Large intestine (tissue), 12 donors: ENCODE measurements at places on chromosomes 6 and 20.

DNA sequence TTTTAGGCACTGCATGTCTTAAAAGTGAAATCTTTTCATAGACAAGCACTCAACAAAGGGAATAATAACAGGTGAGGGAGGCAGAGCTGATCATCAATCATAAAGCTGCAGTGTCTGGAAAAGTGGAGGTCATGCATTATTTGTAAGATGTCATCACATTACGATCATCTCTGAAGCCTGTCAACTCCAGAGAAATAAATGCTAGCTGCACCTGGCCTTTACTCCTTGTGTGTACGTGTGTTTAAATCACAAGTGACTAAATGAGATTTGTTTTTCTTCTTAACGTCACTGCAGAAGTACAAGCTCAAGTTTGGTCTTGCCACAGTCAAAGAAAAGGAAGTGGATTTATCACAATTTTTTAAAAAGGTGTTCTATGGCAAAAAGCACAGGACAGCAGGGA, 275.5 kb upstream of the SGK1 start:
- DNase-seq: no peak

- DNase-seq: peak; percentile 53
Observed at GRCh38 chr6:116954938-116955337, 77.9 kb downstream of the RFX6 start.

- no peak for DNase-seq
Observed at GRCh38 chr20:49526056-49526455, 41.9 kb downstream of the PTGIS start.

- no peak for DNase-seq
Observed at GRCh38 chr6:23435798-23436197, 690.2 kb upstream of the NRSN1 start.

- no peak for DNase-seq
Observed at GRCh38 chr6:131763749-131764148, 44.1 kb upstream of the ENPP1 start.

GRCh38 chr20:41137614-41138474, 501 bp downstream of the PLCG1 start:
- peak; percentile 61 for DNase-seq

GRCh38 chr6:160048471-160048870, 73.1 kb upstream of the SLC22A1 start:
- DNase-seq: no peak

DNA sequence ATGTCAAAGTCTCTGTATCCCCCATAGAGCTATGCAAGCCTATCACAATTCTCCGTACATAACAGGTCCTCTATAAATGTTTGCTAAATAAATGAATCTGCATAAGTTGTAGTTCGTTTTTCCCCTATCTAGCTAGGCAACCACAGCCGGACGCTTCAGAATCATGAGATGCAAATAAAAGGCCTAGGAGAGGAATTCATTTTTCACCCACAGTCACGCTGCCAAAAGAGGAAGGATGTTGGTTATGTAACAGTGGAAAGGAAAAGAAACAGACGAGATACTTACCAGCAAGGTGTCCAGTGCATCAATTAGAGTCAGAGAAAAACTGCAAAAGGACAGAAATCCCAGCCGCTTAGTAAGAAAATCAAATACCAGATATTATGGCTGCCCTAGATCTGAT, 2.4 kb downstream of the EDEM2 start:
- no peak for DNase-seq

- peak; percentile 37 for DNase-seq
Observed at GRCh38 chr6:47787620-47788497, 6.0 kb downstream of the OPN5 start.

GRCh38 chr6:137700751-137701477, 166.1 kb upstream of the TNFAIP3 start:
- DNase-seq: no peak

DNA sequence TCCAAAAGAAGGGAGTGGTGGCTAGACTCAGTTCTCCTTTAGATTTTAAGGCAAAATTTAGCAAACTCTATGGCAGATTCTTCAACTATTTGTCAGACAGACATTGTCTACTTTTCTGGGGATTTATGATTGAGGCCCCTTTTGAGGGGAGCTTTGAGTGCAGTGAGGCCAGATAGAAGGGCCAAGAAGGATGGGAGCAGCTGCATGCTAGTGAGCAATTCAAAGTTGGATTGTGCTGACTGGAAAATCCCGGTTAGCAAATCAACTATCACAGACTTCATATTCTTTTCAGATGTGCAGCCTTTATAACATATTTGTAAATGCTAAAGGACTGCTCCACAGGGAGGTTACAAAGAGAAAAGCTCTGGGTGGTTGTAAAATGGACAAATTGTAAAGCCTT, 35.0 kb upstream of the ESR1 start:
- no peak for DNase-seq

GRCh38 chr6:126361832-126362440, 22.0 kb downstream of the CENPW start:
- no peak for DNase-seq

DNA sequence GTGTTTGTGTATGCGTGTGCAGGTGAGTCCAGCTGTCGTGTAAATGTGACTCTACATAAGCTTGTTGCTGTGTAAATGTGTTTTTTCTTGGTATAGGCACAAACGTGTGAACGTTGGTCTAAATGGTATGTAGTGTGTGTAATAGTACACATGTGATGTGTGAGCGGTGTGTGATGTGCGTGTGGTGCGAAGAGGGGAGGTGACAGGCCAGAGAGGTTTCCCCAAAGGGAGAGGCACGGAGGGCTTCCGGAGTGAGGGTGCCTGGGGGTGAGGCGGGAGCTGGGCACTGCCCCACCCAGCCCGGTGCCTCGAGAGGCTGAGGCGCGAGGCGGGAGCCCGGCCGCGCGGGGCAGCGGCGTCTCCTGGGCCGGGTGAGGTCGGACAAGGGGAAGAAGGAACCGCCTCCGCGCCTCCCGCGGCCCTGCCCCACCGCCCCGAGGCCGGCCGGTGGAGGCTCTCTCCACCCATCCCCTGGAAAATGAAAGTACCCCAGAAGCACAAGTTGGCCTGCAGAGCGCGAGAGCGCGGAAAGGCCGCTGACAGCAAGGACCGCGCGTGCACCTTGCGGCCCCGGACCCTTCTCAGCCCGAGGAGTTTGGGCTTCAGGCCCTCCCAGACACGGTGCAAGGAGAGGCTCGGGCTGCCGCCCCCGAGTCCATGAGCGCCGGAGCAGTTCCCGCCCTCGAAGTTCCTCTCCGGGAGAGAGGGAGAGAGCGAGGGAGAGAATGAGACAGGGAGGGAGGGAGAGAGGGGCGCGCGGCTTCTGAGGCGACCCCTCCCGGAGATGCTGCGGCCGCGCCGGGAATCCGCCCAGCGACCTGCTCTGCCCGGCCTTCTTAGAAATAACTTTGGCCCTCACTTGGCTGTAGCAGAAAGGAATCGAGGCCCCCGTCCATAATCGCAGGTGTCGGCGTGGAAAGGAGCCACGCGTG, 43.2 kb upstream of the OSTM1 start:
- DNase-seq: no peak

DNA sequence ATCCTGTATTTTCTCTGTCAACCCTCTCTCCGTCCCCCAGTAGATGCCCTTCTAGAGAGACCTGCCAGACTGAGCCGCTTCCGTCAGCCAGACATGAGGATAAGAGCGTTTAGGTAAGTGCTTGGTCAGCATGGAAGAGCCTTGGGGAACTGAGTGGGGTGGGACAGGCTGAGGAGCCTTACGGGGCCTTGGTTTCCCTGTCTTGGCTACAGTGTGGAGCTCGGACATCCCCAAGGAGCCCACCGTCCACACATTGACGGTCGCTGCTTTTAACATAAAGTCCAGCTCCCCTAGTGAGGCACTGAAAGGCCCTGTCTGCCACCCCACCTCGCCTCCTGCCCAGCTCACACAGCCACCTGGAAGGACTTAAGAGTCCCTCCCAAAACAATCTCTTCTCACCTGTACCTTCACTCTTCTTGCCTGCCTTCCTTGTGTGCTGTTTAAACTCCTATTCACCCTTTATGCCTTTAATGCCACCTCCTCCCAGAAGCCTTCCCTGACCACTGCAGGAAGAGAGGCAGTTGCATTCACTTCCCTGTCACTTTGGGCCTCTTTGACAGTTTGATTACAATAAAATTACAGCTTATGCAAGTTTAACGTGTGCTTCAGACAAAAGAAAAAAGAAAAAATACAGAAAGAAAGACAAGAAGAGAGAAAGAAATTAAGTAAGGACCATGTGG, 42.3 kb downstream of the PDYN start:
- DNase-seq: no peak

GRCh38 chr20:54263116-54263690, 55.3 kb downstream of the PFDN4 start:
- DNase-seq: no peak

GRCh38 chr20:43787937-43788336, 61.1 kb upstream of the GTSF1L start:
- DNase-seq: no peak

GRCh38 chr20:48609491-48609978, 218.3 kb downstream of the PREX1 start:
- no peak for DNase-seq

- no peak for DNase-seq
Observed at GRCh38 chr20:53030061-53030460, 57.9 kb downstream of the TSHZ2 start.

GRCh38 chr6:56814802-56815201, 140.1 kb upstream of the BEND6 start:
- no peak for DNase-seq

GRCh38 chr6:93790981-93791380, 371.6 kb upstream of the EPHA7 start:
- DNase-seq: no peak

DNA sequence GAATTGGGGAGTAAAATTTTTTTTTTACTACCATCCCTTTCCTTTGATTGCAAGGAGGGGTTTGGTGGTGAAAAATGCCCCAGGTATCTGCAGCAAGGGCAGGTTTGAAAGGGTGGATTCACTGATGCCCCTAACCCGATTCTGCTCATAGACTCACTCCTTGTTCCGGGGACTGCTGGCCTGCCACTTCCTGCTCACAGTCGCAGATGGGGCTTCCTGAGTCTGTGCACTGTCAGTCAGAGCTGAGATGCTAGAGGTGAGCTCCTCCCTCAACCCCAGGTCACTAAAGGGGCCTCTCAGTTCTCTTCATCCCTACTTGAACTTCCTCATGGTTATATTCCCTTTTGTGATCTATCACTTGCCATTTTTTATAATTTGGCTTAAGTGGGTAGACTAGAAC, 357.9 kb downstream of the FARS2 start:
- DNase-seq: no peak

- DNase-seq: no peak
Observed at GRCh38 chr6:170192905-170193304, 98.0 kb downstream of the DLL1 start.

- no peak for DNase-seq
Observed at GRCh38 chr6:62286470-62286843, 432 bp upstream of the KHDRBS2 start.

DNA sequence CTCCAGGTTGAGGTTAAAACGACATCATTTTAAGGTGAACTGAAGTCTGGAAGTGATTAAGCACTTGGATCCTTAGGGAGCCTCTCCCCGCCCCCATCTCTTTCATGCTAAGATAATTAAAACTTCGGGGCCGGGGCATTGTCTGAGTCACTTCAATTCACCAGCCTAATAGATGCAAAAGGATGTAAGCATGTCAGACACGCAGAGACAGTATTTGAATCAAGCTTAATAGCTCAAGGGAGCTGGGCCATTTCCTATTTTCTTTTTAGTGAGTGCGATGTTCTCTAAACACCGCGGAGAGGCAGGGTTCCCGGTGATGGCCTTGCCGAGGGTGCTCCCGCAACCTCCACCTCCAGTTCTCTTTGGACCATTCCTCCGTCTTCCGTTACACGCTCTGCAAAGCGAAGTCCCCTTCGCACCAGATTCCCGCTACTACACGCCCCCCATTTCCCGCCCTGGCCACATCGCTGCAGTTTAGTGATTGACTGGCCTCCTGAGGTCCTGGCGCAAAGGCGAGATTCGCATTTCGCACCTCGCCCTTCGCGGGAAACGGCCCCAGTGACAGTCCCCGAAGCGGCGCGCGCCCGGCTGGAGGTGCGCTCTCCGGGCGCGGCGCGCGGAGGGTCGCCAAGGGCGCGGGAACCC, 516 bp upstream of the IRF4 start:
- DNase-seq: peak; percentile 22

DNA sequence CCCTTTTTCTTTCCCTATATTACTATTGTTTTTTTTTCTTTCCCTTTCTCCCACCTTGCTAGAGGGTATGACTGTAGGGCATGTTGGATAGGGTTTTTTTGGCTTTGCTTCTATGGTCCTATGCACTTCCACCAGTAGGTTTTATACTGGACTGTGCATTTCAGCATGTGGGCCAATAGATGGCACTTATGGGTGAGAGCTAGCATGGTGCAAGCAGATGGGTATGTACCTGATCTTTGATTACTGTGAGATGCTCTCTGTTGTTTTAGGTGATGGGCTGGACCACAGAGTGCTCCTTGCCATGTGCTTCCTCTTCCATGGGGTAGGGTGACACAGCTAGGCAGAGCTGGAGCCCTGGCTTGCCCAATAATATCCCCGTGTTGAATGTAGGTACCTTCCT, 128.5 kb upstream of the CHD6 start:
- DNase-seq: no peak
